ENCODE measurements at places on chromosomes 5 and 9.

GRCh38 chr9:14212697-14213420 is 101.1 kb downstream of the NFIB start:
- no peak for DNase-seq

GRCh38 chr5:16673241-16674201 is 56.7 kb upstream of the RETREG1 start:
- peak; percentile 45 for DNase-seq

- no peak for DNase-seq
Observed at GRCh38 chr5:62737766-62738165, 159.1 kb downstream of the LRRC70 start.

DNA sequence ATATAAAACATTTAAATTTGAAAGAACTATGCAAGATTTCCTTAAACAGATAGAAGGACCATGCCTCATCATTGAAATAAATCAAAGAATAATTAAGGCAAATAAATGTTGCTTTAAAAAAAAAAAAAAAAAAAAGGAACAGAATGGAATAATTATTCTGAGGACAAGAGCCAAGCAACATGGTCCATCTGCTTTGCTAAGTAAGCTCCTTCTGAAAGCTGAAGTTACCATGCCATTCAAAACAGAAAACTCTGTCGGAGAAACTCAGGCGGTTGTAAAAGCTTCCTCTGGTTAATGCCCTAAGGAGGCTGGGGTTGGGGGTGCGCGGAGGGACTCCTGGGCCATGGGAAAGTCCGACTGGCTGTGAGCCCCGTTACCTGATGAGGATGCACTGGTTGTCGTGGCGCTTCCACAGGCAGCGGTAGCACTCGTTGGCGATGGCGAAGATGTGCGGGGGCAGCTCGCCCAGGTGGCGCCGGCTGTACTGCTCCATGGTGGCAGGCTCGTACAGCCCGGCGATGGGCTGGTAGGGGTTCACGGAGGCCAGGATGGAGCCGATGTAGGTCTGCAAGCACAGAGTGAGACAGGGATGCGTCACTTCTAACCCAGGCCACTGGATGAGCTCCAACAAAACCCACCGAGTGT is 141.7 kb downstream of the MYO10 start:
- DNase-seq, result no peak

GRCh38 chr9:136249877-136250559 is 4.4 kb upstream of the QSOX2 start:
- DNase-seq, result peak; percentile 84

GRCh38 chr9:87862536-87863268 is 20.0 kb upstream of the SPATA31E1 start:
- DNase-seq, result no peak

DNA sequence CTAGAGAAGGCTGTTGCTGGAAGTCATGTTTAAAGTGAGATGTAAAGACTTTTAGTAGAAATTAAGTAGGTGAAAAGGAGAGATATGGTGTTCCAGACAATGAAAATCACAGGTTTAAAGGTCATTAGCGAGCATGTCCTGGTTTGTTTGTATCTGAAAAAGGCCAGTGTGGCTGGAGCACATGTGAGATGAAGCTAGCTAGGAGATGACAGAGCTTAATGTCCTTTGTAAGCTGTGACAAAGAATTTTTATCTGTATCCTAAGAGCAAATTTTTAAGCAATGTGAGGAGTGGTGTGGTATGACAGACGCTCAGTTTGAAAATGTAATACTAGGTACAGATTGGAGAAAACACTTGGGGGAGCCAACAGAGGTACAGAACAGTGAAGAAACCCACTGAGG is 567.2 kb upstream of the ARRDC3 start:
- no peak for DNase-seq

- peak; percentile 48 for DNase-seq
Observed at GRCh38 chr5:83608122-83608521, 112.5 kb downstream of the HAPLN1 start.

DNA sequence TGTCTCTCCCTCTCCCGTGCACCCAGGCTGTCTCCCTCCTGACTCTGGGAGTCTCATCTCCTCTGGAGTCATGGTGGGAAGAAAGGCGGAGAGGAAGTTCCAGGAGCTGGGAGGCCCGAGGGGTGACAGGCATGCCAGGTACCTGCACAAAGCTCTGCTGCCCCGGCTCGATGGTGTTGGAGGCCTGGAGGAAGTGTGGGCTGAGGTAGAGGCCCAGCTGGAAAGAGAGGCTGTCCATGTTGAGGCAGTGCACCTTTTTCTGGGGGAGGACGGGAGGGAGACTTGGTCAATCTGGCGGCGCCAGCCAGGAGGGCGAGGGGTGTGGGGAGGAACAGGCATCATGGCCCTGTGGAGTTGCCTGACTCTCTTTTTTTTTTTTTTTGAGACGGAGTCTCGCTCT is 15.9 kb downstream of the FPGS start:
- DNase-seq, result no peak

DNA sequence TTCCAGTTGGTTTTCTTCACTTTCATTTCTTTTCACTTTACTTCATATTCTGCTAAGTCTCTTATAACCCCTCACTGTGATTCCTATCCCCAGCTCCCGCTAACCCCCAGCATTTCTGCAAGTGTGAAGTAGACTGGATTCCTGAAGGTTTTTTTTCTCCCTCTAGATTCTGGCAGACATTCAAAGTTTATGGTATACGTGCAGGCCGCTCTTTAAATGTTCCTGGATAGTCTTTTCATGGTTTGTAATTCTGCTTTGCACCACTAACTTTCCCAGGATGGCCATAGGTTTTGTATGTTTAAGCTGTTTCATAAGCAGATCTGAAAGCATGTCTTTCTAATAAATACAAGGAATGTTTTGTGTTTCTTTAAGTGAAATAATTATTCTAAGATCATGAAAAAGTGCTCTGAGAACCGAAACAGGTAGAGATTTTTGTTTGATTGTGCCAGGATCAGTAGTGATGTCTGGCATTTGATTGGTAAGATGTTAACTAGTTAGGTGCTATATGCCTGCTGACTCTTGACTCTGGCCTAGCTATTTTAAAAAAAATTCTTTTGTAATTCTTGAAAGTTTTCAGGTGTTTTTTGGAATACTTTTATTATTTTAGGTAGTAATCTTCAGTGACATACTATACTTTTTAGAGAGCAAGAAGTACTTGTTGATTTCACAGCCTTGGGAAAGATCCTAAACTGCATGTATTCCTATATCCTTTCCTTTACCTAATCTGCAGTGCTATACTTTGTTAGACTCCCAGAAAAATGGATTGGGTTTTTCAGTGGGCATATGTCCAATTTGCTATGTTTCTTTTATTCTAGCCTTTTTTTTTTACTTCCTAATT is 29.7 kb downstream of the CNOT6 start:
- no peak for DNase-seq

GRCh38 chr5:37576552-37576951 is 197.4 kb downstream of the WDR70 start:
- DNase-seq, result no peak

- DNase-seq, result no peak
Observed at GRCh38 chr9:114806526-114806900, 674 bp upstream of the TNFSF15 start.

GRCh38 chr9:116817762-116818161 is 130.7 kb downstream of the TRIM32 start:
- DNase-seq, result no peak

DNA sequence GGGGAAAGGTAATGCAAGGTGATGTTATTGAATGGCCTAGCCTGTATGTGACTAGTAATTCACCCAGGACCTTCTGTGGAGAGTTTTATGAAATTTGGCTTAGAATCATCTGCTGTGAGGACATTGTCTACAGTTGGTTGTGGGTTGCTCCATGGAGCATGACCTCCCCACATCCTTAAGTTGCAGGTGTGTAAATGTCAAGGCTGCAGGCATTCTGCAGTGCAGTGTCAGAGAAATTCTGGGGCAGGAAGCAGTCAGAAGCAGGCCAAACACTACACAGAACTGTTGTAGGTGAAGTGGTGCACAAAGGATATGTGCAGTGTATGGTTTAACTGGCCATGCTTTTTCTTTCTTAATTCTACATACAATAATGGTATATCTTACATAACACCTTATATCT is 588.3 kb downstream of the EBF1 start:
- DNase-seq, result no peak

DNA sequence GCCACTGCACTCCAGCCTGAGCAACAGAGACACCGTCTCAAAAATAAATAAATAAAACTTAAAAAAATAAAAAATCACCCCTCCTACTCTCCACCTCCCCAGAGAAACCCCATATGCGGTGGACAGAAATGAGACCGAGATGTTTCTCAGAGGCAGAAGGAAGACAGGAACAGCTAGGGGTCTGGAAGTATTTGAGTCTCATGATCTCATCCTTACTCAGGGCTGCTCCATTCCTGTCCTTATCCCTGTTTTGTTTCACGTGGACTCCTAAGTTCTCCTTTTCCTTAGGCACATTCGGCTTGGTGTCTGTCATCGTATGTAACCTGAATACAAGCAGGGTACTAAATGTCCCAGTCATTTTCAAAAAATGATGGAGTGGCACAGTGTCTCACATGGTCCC is 76.1 kb downstream of the C9orf50 start:
- no peak for DNase-seq

- DNase-seq, result no peak
Observed at GRCh38 chr5:134143944-134144941, 29.8 kb downstream of the TCF7 start.

- no peak for DNase-seq
Observed at GRCh38 chr5:159602434-159602833, 272.1 kb upstream of the IL12B start.

- DNase-seq, result peak; percentile 3
Observed at GRCh38 chr9:26975728-26976707, 19.8 kb downstream of the IFT74 start.

- no peak for DNase-seq
Observed at GRCh38 chr9:22363421-22363887, 83.2 kb upstream of the DMRTA1 start.

DNA sequence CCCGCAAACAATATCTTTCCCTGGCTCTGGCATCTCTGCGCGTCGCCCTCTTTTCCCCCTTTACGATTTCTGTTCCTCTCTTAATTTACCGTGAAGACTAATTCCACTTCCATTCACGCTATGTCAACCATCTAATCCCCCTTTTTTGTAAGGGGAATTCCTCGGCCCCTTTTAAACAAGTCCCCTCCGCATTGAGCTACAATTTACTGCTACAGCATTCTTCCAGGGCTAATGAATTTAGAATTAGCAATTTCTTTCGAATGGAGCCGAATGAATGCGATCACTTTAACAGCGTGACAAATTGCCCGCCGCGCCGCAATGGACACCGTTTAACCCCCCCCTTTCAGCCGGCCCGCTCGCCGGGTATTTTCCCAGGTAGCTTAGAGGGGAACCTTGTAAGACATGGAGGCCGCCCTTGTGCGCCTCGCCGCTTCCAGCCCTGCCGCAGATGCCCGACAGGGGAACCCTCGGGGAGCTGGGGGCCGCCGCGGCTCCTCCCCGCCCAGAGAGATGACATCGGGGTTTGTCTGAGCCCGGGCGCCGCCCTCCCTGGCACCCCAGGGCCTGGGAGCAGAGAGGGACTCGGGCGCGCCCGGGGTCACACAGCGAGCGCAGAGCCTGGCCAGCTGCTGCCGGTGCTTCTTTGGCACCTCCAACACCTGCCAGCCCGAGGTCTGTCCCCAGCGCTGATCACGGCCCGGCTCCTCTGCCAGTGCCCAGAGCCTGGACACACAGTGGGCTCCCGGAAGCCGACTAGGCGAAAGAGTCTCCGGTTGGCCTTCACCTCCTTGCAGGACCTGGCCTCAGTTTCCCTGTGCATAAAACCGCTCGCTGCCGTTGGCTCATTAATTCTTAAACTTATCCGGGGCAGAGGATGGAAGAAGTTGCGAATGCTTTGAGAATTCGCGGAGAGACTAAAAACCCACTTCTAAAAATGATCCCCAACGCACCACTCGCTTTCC is 1.3 kb downstream of the PRDM12 start:
- no peak for DNase-seq

DNA sequence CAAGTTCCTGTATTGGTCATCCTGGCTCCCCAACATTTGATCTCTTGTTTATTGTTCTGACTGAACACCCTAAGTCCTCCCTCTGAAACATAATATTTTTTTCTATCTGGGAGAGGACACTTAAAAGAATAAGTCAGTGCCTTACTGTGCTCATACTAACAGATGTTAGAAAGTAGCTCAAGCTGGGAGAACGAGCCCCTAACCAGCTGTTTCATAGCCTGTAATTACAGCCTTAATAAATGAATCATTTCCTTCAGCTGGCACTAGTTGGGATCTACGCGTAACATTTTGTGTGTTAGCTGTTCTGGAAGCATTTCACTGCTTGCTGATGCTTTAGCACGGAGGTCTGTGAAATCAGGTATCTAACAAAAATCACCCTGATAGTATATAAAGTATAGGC is 345.9 kb upstream of the RIOK2 start:
- DNase-seq, result peak; percentile 83

GRCh38 chr5:143121135-143121475 is 282.4 kb downstream of the NR3C1 start:
- DNase-seq, result no peak

DNA sequence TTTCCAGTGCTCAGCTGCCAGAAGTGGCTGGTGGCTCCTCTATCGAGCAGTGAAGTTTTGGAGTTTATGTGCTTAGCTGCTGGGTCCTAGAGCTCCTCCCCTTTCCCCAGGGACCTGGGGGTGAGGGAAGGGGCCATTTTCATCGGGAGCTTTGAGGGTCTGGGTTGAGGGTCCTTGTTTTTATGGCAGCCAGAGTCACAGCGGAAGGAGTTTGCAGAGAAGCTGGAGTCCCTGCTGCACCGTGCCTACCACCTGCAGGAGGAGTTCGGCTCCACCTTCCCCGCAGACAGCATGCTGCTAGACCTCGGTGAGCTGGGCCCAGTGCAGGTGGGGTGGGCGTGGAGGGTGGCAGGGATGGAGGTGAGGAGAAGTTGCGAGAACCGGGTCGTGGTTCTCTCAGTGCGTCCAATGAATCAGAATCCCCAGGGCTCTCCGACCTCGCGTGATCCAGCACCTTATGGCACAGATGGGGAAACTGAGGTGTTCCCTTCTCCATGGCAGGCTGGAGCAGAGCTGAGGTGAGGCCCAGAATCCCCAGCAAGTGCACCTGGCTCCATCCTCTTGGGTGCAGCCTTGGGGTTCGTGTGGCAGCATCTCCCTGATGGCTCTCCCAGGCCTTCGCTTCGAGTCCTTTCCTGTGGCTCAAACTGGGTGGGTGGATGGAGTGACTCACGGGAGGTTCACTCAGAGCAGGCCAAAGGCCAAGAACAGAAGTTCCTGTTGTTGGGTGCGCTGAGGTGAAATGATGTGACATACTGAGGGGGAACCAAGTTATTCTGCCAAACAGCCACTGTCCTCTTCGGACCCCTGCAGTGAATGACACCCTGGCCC is 21.7 kb upstream of the DOLPP1 start:
- DNase-seq, result no peak

DNA sequence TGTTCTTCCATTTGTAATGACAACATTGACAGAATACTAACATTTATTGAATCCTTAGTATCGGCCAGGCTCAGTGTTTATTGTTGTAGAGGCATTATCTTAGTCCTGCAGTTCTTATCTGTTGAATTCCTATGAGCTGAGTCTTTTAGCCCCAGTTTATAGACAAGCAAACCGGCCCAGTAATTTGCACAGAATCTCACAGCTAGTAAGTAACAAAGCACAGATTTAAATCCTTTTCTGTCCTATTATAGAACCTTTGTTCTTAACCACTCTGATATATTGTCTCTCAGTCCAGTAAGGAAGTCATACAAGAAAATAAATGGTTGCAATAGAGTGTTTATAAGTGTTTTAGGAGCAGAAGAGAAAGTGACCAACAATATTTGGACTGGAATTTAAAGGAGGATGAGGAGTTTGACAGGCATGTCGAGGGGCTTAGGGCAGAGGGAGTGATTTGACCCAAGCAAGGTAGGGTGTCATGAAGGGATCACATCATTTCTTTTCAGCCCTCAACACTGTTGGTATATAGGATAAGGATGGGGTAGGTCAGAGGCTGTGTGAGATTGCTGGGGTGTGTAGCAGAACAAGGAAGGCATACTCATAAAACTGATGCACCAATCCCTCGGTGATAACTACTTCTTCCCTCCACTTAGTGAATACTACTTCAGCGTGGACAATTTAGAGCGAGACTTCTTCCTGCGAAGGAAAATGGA is 39.5 kb downstream of the LARP1 start:
- DNase-seq, result no peak

Measured in NCI-H524 (cell line).